HS-27A (cell line): ENCODE measurements at places on chromosomes 7 and 10.

DNA sequence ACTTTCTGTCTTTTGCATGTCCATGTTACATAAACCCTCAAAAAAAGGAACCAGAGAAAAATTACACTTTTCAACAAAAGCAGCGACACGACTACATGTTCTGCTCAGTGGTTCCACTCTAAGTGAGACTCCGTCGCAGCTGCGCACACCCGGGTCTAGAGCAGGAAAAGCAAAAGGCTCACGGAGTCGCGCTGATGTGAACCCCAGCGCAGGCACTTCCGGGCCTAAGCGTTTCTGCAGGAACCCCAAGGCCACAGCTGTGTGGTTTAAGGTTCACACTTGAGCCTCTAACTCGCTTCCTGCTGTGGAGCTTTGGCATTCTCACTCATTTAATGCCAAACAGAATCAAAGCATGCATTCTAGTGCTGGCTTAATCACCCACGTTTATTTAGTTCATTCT is 240.3 kb downstream of the DNAJB6 start:
- no peak for DNase-seq

DNA sequence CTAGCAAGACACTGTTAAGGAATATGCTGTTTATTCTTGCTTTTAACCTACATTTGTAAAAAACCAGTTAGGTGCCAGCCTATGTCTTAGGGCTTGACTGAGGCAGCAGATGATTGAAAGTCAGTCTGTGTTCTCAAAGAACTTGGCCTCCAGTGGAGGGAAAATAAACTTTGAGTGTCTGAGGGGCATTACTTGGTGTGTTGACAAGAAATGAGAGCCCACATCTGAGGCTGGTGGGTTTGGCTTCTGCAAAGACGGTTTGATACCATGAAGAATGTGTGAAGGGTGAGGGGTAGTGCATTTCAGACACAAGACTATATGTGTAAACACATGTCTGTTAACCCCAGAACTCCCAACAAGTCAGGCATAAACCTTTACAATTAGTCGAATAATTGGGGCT is 28.5 kb downstream of the CCSER2 start:
- no peak for DNase-seq

DNA sequence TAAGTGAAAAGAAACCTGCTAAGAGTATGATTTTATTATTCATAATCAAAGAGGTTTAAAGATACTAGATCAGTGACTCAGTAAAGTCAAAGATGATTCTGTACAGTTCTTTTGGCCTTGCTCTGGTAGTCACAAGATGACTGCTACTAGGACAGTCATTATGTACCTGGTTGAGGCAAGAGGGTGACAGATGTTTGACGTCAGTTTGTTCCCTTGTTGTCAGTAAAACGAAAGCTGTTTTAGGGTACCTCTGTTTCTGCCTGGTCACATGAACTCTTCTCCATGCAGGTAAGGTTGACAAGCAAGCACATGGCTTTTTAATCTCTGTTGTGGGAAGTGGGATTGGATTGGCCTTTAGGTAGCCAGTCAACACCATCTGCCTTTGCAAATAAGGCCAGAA is 308.0 kb downstream of the EXOC4 start:
- no peak for DNase-seq

DNA sequence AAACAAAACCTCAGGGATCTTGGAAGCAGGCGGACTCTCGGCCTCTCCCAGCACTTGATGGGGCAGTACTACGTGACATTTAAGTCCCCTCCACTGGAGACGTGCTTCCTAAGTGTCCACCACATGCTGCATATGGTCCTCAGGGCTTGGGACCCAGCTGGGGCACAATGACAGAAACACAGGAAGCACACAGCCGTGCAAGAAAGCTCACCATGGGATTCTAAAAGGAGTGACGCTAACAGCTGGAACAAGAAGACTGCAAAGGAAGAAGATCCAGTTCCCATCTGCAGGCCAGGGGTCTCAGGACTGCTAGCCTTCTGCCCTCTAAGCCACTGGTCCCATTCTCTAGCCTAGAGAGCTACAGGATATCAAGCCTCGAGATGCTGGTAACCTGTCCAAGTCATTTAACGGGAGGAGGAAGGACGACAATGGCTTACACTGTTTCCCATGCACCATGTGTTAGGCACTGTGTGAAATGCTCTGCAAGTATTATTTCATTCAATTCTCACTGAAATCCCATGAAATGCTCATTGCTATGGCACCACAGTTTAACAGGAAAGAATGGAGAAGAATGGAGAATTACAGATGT is 61.1 kb downstream of the KCNMA1 start:
- no peak for DNase-seq

DNA sequence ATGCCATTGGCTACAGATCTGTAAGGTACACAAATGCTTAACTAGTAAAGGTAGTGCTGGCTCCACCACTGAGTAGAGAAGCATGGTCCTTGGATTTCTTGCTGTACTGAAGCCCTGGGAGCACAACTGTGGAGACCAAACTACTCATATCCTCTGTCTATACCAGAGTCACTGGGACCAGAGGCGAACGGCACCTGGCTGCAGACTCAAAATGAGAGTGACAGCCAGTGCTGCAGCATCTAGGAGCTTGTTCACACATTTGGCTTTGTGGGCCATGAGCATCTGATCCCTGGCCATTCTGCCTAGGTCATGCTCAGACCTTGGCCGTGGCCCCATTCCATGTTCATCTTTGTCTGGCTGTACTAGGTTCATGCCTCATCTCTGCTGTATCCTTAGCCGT is 31.9 kb downstream of the LRRC18 start:
- DNase-seq: no peak

GRCh38 chr10:28575852-28576251 is 42.9 kb downstream of the WAC start:
- no peak for DNase-seq

DNA sequence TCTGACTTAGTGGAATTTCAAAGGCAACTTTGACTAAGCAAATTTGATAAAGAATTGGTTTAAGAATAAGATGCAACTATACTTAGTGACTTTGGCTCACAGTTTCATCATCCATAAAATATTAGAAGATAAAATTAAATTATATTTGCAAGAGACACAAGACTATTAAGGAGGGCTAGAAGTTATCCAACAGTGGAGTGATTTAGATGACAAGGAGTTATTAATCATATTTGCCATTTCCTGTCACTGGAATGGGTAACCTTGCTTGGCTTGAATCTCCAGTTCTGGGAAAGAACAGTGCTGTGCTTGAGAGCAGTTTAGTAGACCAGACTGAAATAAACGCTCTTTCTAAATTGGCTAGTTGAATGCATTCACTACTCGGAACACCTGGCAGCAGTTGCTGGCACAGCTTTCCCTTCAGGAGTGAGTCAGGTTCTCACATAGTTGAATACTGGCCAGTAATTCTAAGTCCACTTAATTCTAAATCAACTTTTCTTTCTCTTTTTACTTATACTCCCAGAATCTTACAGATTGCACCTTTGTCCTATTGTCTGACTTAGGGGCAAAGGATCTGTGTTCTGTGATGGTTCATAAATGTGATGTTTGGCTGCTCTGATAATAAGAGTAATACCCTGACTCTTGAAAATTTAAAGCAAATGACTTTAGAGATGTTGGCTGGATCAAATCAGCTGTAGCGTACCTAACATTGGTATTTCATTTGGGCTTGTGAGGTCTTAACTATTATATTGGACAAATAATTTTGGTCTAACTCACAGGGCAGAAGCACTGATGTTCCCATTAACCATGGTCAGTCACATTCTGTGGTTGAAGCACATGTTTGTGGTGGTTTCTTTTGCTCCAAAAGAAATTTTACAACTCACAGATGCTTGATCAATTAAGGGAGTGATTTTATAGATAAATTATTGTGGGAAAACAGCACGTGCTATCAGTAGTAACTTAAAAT is 16.6 kb downstream of the STMP1 start:
- no peak for DNase-seq

DNA sequence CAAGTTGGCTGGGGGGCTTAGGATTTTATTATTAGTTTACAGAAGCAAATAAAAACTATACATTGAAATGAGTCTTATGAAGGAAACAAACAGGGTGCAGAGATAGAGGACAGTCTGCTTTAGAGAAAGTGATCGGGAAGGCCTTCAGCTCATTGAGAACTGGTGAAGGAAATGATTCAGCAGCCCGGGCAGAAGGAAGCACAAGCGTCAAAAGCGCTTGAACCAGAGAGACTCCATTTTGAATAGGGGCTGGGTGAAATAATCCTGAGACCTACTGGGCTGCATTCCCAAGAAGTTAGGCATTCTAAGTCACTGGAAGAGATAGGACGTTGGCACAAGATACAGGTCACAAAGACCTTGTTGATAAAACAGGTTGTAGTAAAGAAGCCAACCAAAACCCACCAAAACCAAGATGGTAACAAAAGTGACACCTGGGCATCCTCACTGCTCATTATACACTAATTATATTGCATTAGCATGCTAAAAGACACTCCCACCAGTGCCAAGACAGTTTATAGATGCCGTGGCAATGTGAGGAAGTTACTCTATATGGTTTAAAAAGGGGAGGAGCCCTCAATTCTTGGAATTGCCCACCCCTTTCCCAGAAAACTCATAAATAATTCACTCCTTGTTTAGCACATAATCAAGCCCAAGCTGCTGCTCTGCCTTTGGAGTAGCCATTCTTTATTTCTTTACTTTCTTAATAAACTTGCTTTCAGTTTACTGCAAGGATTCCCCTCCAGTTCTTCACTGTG is 83.1 kb upstream of the MPP7 start:
- DNase-seq: no peak

DNA sequence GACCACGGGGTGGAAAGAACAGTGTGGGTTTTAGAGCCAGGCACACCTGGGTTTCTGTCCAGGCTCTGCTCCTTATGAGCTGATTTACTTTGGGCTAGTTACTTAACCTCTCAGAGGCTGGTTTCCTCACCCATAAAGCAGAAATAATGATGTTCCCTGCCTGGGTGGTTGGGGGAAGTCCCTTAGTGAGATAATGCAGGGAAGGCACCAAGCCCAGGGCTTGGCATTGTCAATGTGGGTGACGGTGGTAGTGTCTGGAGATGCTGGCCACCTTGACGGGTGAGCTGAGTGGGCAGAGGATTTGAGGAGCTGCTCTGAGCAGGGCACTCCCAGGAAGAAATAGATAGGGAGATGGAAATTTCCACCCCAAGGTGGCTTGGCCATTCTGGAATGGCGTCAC is 65.2 kb downstream of the SH2D4B start:
- no peak for DNase-seq

DNA sequence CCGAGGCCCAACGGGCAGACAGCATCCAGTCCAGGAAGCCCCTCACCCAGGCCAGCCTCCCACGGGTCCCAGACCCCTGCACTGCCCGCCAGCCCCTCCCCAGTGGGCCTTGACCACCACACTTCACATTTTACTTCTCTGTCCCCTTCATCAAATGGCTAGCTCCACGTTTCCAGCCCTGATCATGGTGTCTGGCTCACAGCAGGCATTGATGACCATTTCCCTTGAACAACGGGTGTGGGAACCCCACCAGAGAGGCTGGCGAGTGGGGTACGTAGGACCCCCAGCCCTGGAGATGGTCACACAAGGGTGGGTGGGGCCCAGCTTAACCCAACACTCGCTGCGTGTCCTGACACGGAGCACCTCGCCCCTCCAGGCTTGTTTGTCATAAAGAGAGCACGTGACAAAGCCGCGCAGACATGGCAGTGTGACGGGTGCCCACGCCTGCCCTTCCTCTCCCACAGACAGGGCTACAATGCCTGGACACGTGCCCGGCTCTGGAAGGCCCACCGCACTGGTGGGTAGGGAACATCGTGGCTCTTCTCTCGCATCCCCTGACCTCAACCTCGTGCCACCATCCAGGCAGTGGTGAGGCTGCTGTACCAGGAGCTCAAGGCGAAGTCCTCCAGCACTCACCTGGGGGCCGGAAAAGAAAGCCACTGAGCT is 267.7 kb downstream of the MAD1L1 start:
- no peak for DNase-seq

DNA sequence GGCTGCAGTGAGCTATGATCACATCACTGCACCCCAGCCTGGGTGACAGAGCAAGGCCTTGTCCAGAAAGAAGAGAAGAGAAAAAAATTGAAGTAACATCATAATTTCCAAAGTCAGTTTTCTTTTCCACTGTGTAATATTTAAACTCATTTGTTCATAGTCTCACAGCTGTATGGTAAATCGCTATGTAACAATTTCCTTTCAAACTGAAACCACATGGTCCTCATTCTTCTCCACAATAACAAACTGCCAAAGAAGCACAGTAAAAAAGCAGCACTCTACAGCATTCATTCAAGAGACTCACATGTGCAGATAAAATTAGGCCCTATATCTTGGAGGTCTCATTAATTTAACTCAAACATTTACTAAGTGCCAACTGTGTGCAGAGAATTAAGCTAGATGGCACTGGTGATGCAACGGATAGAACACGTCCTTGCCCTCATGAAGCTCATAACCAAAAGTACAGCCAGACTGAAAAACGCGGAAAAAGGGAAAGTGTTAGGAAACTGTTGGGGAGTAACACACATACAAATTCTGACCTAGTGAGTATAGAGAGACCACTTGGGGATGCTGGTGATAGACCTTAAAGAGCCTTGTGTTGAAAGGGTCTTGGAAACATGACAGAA is 174.0 kb upstream of the KCTD7 start:
- no peak for DNase-seq

DNA sequence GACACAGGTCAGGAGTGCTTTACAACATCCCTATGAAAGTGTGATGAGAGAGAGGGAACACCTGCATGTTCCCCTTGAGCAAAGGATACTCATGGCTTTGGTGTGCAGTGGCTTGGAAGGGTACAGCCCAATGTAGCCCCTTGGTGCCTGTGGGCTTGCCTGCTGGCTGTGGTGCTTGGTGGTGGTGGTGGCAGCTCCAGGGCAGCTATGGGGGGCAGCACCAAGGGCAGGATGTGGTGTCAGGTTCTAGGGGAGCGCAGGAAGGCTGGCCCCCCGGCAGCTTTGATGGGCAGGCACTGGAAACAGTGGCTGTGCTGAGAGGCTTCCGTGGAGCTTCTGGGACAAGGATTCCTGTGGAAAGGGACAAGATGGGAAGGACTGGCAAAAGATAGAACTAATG is 464.0 kb upstream of the ZMIZ1 start:
- DNase-seq: no peak

GRCh38 chr7:55898287-55898686 is 11.0 kb downstream of the ZNF713 start:
- DNase-seq: no peak
